ENCODE measurements at places on chromosomes 3 and 15. TPM values are rescaled to one million over a fixed set of nuclear protein-coding genes. Genes with fewer than 3 reads are reported as not detected.

Gene FOXB1
- total RNA-seq = not detected

Gene CYP1A1
- not detected for total RNA-seq

Gene LACTB
- total RNA-seq = 12.7 TPM

Gene GASK1A
- 0.47 TPM for total RNA-seq

Gene PIF1
- total RNA-seq = 4.5 TPM

Gene MLF1
- total RNA-seq = 9.0 TPM

Gene EHD4
- 6.9 TPM for total RNA-seq

Gene COL6A6
- 5.0 TPM for total RNA-seq

Gene EPB42
- not detected for total RNA-seq

Gene LRRK1
- 9.0 TPM for total RNA-seq

Gene CSPG4
- total RNA-seq = 8.2 TPM

Gene TSPAN3
- 309 TPM for total RNA-seq

Gene IL5RA
- total RNA-seq = not detected

Gene BTLA
- total RNA-seq = not detected

Gene MAGEL2
- total RNA-seq = 0.47 TPM

Gene RPN1
- total RNA-seq = 241 TPM

Gene PBRM1
- total RNA-seq = 37.4 TPM

Gene PPP2R3A
- 9.0 TPM for total RNA-seq

Gene CYP1A2
- not detected for total RNA-seq

Gene SYNPR
- not detected for total RNA-seq
